ENCODE measurements at places on chromosomes 13 and 19.

- no peak for DNase-seq
These were observed 630.3 kb downstream of the GPC5 start for GRCh38 chr13:92028695-92029094.

DNA sequence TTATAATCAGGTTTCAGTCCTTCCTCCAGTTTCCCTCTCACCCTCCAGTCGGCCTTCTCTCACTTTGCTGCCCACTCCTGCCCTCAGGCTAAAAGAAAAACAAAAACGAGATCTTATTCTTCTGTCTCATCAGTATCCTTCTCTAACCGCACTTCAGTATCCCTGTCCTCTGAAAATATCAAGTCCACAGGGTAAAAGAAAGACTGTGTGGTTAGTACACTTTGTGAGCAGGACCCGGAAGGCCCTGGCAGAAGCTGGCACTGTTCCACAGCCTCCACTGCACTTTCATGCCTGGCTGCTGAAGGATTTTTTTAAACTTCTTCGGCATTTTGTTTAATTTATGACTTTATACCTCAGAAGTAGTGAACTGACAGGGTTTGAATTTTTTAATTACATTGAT is 51.8 kb downstream of the TM9SF2 start:
- DNase-seq = no peak

DNA sequence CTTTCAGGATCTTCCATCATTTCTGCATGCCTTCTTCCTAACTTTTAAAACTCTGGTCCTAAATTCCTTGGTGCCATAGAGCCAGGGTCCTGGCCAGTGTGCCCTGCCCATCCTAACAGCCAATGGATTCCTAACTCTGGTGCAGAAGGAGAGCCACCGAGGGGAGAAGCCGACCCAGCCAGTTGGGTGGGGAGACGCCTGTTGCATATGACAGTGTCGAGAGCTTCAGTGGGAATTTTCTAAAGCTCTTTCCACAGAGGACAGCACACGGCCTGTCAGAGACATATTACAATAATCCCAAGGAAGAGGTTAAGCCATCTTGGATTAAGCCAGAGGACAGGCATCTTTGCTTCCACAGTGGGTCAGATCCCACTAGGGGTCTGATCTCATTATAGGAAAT is 180.4 kb downstream of the ZNF536 start:
- no peak for DNase-seq

- DNase-seq = no peak
These were observed 16.8 kb downstream of the ADGRE2 start for GRCh38 chr19:14761607-14762006.

GRCh38 chr13:103030776-103031175 is 35.4 kb downstream of the SLC10A2 start:
- DNase-seq = no peak

GRCh38 chr19:28436320-28436719 is 776.6 kb downstream of the UQCRFS1 start:
- no peak for DNase-seq

- no peak for DNase-seq
These were observed 36.8 kb downstream of the C13orf46 start for GRCh38 chr13:113937073-113937472.

GRCh38 chr19:14116918-14117578 is 514 bp downstream of the PRKACA start:
- no peak for DNase-seq

GRCh38 chr13:60431108-60431700 is 34.2 kb downstream of the TDRD3 start:
- no peak for DNase-seq

DNA sequence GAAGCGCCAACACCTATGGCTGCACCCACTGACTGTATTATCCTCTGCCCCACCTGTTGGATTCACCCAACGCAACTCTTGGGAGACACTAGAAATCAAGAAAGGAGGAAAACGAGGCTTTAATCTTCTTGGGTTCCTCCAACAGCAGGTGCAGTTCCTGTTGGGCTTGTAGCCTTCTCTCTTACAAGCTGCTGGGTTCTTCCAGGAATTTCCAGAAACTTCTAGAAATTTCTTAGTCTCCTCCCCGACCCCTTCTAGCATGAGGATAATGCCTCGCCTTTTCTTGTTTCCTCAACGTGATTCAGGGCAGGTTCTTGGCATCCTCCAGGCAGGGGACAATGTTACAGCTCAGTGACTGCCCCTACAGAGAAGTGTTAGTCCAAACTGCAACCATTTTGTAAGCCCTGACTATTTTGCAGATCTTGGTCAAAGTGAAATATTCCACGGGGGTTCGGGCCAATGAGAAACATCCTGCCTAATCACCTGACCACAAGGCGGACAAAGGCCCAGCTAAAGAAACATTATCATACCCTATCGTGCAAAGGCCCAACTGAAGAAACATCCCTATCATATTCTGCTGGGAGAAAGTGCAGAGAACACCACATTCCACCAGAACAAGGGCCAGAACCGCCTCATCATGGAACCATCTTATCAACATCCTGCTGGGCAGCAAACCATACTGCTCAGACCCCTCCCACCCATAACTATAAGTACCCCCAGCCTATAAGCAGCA is 614 bp upstream of the PNMA8A start:
- no peak for DNase-seq

- no peak for DNase-seq
These were observed 4.5 kb downstream of the SF3A2 start for GRCh38 chr19:2240881-2241760.

DNA sequence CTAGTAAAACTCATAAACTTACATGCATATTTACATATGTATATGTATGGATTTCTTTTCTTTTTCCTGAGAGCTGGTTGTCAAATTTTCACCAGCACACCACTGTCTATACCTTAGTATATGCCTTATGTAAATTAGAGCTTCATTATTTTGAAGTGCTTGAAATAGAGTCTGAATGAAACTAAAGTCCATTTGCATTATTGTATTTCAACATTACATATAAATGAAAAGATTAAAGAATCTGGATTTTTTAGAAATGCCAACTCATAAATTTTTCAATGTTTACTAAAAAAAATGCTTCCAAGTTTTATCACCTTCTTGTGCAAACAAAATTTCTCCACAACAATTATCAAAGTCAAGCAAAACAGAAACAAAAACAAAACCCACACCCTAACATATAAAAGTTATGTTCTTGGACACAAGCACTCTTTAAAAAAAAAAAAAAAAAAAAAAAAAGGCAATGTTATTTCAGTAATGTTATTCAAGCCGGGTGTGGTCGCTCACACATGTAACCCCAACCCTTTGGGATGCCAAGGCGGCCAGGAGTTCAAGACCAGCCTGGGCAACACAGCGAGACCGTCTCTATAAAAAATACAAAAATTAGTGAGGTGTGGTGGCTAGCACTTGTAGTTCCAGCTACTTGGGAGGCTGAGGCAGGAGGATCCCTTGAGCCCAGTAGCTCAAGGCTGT is 18.3 kb downstream of the MED26 start:
- DNase-seq = no peak

DNA sequence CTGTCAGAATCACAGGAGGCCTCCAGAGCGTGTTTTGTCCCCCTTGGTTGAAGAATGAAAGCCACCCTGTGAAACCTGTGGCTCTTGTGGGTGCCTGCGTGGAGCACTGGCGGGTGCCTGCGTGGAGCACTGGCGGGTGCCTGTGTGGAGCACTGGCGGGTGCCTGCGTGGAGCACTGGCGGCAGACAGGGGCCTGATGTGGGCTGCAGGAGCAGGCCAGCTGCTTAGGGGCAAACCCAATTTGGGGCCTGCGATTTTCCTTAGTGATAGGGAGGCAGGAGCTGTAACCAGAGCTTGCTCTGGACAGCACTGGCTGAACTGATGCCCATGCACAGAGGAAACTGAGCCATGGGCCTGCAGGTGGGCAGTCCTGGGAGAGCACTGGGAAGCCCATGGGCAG is 24.3 kb downstream of the ARHGEF7 start:
- no peak for DNase-seq

DNA sequence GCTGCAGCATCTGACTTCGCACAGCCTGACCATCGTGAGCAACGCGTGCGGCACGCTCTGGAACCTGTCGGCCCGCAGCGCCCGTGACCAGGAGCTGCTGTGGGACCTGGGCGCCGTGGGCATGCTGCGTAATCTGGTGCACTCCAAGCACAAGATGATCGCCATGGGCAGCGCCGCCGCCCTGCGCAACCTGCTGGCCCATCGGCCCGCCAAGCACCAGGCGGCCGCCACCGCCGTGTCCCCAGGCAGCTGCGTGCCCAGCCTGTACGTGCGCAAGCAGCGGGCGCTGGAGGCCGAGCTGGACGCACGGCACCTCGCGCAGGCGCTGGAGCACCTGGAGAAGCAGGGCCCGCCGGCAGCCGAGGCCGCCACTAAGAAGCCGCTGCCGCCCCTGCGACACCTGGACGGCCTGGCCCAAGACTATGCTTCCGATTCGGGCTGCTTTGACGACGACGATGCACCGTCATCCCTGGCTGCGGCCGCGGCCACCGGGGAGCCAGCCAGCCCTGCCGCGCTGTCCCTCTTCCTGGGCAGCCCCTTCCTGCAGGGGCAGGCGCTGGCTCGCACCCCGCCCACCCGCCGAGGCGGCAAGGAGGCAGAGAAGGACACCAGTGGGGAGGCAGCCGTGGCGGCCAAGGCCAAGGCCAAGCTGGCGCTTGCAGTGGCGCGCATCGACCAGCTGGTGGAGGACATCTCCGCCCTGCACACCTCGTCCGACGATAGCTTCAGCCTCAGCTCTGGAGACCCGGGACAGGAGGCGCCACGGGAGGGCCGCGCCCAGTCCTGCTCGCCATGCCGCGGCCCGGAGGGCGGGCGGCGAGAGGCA is 13.6 kb downstream of the C19orf25 start:
- DNase-seq = no peak

- DNase-seq = no peak
These were observed at the start of gene ADGRE3 for GRCh38 chr19:14674764-14675163. Gene ADGRE3, minus strand, starts transcription at chr19:14674844. Its CDS starts 74 bp downstream, at chr19:14674770.

Data from BE2C (cell line).